Left renal cortex interstitium (tissue), 4 donors: ENCODE measurements at places on chromosomes 16 and 17.

GRCh38 chr17:73247726-73248125 is 14.0 kb downstream of the CPSF4L start:
- no peak for DNase-seq

DNA sequence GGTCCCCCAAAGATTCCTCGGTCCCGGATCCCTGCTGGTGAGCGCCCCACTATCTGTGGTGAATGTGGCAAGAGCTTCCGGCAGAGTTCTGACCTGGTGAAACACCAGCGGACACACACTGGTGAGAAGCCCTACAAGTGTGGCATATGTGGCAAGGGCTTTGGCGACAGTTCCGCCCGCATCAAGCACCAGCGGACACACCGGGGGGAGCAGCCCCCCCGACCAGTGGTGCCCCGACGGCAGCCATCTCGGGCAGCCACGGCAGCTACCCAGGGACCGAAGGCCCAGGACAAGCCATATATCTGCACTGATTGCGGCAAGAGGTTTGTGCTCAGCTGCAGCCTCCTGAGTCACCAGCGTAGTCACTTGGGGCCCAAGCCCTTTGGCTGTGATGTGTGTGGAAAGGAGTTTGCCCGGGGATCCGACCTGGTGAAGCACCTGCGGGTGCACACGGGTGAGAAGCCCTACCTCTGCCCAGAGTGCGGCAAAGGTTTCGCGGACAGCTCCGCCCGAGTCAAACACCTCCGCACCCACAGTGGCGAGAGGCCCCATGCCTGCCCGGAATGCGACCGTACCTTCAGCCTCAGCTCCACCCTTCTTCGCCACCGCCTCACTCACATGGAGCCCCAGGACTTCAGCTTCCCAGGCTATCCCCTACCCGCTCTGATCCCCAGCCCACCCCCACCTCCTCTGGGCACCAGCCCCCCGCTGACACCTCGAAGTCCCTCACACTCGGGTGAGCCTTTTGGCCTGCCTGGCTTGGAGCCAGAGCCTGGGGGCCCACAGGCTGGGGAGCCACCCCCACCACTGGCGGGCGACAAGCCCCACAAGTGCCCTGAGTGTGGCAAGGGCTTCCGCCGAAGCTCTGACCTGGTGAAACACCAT is 2.8 kb downstream of the ZNF48 start:
- DNase-seq = no peak

DNA sequence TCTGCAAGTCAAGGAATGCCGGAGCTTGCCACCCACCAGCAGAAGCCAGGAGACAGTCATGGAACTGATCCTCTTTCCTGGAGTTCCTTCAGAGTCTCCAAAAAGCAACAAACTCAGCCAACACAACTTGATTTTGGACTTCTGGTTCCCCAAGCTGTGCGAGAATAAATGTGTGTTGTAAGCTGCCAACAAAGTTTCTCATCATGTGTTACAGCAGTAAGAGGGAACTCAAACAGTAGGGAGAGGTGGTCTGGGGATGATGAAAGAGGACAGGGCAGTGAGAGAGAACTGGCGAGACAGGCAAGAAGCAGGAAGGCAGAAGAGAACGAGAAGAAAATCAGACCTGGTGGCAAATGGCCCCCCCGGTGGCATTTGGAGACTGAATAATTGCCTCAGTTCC is 204.9 kb downstream of the MAF start:
- no peak for DNase-seq

- DNase-seq = no peak
Measured at GRCh38 chr16:82192665-82193064, 22.6 kb upstream of the MPHOSPH6 start.

DNA sequence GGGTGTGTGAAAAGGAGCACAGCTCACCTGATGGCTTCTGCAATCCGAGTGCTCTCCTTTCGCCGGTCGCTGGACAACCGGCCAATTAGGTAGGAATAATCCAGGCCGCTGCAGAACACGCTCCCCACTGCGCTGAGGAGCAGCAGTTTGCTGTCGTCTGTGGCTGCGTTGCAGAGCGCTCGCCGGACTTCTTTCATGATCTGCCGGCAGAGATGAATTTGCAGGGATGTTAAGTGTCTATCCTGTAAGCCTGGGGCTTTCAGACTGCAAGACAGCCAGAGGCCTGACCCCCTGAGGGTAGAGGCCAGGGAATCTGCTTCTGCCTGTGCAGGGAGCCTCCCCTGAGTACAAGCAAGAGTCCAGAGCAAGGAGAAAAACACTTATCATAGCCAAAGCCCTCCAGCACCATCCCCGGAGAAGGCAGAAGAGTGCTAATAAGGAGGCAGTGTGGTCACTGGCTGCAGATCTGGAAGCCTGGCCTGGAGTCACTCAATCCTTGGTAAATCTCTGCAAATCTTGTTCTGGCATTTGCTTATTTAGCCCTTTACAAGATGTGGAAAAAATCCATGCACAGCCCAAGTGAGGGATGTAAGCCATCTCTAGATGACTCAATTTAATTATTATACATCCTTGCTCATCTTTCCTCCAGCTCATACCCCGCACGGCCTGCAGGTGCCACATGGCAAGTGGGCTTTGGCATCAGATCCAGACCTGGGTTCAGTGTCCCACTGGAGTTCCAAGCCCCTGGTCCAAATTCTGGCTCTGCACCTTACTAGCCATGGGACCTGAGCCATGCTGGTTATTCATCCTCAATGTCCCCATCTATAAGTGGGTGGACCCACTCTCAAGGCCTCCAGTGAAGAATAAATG is 80.2 kb downstream of the DYNLRB2 start:
- DNase-seq = no peak

GRCh38 chr17:38870259-38871165 is 654 bp downstream of the LASP1 start:
- DNase-seq = no peak

DNA sequence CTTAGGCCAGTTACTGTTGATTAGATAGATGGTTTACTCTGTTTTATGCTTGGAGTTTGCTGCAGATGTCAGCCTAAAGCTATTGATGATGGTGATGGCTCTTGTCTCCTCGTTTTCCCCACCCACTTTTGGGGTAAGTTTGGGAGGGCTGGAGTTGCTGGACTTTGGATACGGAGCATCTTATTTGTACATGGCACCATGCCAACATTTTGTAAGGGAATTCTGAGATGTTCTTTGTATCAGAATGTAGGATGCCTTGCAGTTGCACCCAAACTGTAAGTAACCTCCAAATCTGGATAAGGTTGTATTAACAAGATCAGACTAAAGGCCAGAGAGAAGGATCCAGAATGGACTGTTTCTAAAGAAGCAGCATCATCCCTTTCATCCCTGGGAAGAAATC is 551.9 kb upstream of the ZFHX3 start:
- DNase-seq = no peak
